ENCODE measurements at places on chromosomes 5 and 9.
A peak's percentile ranks its signal among the peaks of the same experiment; 100 is the strongest.

DNA sequence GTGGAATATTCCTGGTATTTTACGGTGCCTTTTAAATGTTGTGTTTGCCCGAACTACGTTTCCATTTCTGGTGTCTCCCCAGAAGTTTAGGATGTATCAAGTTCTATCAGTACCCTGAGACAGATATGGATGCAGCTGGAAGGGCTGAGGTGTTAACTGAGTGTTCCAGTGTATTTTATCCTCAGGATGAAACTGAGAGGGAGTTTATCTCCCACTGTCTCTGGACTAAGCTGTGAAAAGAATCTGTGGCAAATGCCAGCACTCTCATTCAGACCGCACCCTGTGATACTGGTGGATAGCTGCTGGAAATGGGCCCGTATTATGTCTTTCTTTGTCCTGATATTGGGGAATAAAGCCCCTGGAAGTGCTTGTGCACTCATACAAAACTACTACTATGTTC, 887.2 kb upstream of the TYRP1 start:
- no peak for DNase-seq

- DNase-seq, result no peak
These were observed 5.1 kb downstream of the PKN3 start for GRCh38 chr9:128707446-128707845.

- no peak for DNase-seq
These were observed 91.9 kb downstream of the EHMT1 start for GRCh38 chr9:137710704-137711103.

DNA sequence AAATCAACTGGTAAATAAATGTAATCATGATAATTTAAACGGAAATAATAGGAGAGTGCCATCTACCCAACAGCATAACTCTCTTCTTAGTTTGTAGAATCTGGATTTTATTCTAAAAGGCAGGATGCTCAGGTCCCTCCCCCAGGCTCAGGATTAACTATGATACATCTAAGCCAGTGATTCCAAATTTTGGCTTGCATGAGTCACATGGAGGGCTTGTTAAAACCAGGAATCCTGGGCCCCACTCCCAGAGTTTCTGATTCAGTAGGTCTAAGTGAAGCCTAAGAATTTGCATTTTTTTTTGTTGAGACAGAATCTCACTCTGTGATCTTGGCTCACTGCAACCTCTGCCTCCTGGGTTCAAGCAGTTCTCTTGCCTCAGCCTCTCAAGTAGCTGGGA, 62.3 kb upstream of the ZFR start:
- no peak for DNase-seq

DNA sequence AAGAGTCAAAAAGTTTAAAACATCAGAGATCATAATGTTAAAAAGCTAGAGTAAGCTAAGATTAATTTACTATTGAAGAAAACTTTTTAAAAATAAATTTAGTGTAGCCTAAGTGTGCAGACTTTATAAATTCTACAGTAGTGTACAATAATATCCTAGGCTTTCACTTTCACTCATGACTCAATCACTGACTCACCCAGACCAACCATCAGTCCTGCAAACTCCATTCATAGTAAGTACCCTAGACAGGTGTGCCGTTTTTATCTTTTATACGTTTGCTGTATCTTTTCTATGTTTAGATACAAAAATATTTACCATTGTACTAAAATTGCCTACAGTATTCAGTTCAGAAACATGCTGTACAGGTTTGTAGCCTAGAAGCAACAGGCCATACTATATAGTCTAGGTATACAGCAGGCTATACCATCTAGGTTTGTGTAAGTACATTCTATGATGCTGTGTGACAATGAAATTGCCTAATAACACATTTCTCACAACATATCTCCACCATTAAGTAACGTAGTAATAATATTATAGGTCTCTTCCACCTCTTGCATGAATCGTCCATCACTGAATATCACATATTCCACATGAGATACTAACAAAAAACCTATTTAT, 59.2 kb downstream of the MEGF9 start:
- no peak for DNase-seq

DNA sequence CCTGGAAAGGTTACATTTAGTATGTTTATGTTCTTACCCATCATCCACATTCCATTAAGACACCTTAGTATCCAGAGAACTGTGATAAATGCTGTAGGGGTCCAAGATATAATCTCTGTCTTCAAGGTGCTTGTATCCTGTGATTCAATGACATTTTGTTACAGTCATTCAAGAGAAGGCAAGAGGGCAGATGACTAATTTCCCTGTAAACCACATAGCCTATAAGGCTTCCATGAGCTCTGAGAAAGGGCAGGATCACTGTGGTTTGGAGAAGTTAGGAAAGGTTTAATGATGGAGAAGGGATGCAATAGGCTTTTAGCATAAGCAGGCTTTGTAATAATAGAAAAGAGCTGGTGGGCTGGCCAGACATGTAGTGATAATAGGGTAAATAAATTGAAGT, 40.0 kb downstream of the PAPPA start:
- DNase-seq, result no peak

DNA sequence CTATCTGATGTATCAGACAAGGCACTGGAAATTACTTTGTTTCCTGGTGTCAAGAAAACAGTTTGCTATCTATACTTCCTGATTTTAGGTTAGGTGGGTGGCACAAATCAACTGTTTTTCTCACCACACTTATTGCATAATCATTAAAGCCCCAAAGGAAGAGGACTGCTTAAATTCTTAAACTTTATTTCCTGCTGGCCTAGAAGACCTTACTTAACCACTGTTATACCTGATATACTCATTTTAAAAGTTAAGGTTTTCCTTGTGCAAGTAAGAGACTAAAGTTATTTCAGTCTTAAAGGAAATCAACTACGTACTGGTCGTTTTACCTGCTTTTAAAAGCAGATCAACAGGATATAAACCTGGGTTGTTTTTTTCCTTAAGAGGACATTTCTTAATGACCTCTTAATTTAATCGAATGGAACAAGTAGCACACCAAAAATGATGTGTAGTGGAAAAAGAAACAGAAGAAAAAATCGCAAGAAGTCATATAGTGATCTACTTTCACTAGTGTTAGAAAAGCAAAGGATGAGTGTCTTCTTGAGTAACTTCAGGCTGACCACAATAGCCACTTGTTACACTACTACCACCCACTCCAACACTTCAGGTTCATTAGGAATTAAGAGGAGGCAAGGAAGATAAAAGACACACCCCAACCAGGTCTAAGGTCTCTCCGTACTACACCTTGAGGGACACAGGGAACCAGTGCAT, 974 bp downstream of the CLINT1 start:
- DNase-seq, result peak; percentile 59

- DNase-seq, result no peak
These were observed 312.5 kb downstream of the ACTL7B start for GRCh38 chr9:108543251-108543778.

DNA sequence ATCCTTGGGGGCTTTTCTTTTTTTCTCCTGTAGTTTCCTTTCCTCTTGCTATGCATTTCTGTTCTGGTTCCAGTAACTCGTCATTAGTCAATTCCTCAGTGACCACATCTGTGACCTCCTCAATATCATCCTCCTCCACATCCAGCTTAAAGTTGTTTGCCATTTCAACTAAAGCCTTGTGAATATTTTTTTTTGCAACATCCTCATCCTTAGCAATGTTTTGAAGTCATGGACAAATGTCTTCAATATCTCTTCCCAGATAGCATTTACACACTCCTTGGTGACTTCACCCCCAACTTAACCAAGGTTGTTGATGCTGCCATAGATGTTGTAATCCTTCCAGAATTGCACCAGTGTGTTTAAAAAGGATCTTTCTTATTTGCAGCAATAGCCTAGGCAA, 14.7 kb upstream of the ADRB2 start:
- DNase-seq, result no peak

- DNase-seq, result no peak
These were observed 7.1 kb downstream of the FLT4 start for GRCh38 chr5:180642181-180642775.

GRCh38 chr5:147309621-147310020, 74.8 kb downstream of the STK32A start:
- no peak for DNase-seq

DNA sequence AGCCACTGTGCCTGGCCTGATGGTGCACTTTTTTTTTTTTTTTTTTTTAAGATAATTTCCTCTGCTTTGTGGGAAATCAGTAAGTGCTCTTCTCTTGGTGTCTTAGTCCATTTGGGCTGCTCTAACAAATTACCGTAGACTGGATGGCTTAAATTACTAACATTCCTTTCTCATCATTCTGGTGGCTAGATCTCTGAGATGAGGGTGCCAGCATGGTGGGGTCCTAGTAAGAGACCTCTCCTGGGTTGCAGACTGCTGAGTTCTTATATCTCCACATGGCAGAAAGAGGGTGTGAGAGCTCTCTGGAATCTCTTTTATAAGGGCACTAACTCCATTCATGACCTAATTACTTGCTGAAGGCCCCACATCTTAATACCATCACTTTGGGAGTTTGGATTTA, 133.9 kb upstream of the ANKRD55 start:
- DNase-seq, result no peak

DNA sequence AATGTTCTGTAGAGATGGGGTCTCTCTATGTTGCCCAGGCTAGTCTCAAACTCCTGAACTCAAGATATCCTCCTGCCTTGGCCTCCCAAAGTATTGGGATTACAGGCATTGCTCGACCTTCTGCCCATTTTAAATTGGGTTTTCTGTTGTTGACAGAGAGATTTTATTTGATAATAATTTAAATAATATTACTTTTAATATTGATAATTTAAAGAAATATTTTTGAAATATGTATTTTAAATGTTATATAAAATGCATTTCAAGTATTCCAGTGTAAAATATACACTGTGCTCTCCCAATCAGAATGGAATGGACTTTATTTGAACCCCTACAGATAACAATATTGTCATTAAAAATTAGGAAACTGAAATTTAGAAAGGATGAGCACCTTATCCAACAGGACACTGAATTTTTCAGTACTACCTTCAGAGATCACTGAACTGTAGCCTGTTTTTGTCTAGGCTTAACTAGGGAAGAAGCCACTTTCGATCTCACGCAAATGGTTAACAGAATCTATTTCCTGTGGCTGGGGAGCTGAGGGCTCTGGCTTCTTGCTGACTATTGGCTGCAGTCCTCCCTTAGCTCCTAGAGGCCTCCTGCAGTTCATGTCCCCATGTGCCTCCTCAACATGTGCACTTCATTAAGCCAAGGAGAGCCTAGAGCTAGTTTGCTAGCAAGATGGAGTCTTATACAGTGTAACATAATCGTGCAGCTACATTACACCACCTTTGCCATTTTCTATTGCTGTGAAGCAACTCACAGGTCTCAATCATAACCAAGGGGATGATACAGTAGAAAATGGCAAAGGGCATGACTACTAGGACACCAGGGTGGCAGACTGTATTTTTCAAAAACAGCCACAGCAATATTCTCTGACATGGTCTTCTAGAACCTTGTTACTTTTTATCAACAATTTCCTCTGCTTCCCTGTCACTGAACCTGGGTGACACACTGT, 150.0 kb downstream of the CDC42SE2 start:
- DNase-seq, result no peak

- DNase-seq, result no peak
These were observed 213.2 kb downstream of the TRIO start for GRCh38 chr5:14356305-14356704.

DNA sequence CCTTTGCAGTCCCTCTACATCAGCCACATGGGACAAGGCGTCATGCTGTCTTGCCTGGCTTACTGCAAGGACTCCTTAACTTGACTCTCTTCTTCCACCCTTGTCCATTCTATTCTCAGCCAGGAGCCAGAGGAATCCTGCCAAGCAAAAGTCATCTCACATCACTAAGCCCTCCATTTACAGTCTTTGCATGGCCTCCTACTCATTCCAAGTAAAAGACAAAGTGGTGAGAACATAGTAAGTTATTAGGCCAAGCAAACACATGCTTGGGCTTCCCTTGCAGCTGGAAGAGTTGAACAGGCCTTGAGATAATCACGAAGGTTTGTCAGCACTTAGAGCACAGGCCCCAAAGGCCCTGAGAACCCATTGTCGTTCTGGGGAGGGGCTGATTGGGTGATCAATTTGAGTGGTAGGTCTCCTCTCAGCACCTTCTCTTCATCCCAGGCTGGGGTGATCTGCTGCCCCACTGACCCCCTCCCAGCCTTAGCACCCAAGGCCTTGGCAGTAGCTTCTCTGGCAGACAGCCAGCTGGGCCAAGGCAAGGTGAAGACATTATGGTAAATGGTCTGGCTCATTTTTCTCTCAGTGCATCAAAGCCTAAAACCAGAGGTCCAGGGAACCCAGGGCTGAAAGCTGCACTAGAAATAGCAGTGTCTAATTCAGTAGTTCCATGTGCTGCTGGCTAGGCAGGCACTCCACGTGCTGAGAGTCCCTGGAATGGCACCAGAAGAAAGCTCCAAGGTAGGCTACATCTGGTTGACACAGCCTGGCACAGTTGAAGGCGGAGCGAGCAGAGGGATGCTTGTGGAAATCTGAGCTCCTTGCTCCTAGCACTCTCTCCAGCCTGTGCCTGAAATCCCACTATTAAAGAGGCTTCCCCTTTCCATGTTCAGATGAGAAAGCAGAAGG, 121.4 kb downstream of the ASTN2 start:
- DNase-seq, result no peak

DNA sequence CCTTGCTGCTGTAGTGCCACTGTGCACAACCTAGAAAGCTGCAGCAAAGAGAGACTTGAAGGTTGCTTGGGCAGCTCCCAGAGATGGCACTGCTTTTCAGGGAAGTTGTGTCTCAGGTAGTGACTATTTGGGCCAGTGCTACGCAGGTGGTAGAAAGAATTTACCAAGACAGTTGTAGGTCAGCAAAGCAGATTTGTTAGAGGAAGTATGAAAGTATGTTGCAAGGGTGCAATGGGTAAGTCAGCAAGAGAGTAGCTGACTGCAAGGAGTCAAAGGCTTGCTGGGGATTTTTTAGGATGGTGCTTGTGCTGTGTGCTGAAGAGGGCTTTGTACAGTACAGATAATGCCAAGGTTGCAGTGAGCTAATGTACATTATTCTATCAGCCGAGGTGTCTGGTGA, 33.5 kb upstream of the SPARC start:
- DNase-seq, result no peak

DNA sequence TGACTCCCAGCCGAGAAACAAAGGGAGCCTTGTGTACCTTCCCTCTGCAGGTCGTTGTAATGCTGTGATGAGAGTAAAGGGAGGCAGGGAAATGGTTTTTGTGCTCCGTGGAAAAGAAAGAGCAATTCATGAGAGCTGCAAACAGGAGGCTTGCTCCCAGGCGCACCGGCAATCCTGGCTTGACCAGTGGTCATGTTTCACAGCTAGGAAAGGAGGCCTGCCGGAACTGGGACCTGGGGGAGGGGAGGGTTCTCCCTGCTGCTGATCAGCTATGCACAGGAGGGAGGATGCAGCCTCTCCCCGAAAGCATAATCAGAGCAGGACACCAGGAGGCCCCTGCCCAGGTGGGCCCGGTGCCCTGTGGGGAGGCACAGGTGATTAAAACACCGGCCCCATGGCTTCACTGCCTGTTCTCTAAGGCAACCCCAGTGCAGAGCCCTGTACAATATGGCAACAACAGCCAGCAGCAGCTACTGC, 131.3 kb downstream of the ZDHHC21 start:
- no peak for DNase-seq

Measured in hematopoietic multipotent progenitor cell treated with erythropoietin and hydrocortisone succinate and interleukin-3 and kit ligand, for 8 days (in vitro differentiated cells).